ENCODE measurements at places on chromosomes 2 and 18. TPM values are rescaled to one million over a fixed set of nuclear protein-coding genes. Genes with fewer than 3 reads are reported as not detected.

Gene FAM136A
- 35.5 TPM for total RNA-seq

Gene GNAL
- total RNA-seq = 2.6 TPM

Gene UGT1A10
- not detected for total RNA-seq

Gene AKAIN1
- total RNA-seq = not detected

Gene SEPTIN10
- 109 TPM for total RNA-seq

Gene CPO
- total RNA-seq = not detected

Gene TEX44
- not detected for total RNA-seq

Gene XDH
- not detected for total RNA-seq

Gene ANKRD30BL
- not detected for total RNA-seq

Gene MC5R
- total RNA-seq = 1.6 TPM

Gene HYCC2
- total RNA-seq = 16.7 TPM

Gene UBR3
- total RNA-seq = 67.8 TPM

Gene CPS1
- total RNA-seq = 3.7 TPM

Gene CFC1
- not detected for total RNA-seq

Gene THUMPD2
- total RNA-seq = 11.5 TPM
